Inflammatory macrophage treated with lipopolysaccharide for 1 hour (primary cell): ENCODE measurements at places on chromosomes 2 and 18.

- DNase-seq: no peak
These were observed 70.8 kb downstream of the KCNE4 start for GRCh38 chr2:223122781-223123180.

GRCh38 chr2:170965446-170966225 is 36.6 kb downstream of the GORASP2 start:
- no peak for DNase-seq

- no peak for DNase-seq
These were observed 81.0 kb upstream of the ACVR2A start for GRCh38 chr2:147763861-147764260.

DNA sequence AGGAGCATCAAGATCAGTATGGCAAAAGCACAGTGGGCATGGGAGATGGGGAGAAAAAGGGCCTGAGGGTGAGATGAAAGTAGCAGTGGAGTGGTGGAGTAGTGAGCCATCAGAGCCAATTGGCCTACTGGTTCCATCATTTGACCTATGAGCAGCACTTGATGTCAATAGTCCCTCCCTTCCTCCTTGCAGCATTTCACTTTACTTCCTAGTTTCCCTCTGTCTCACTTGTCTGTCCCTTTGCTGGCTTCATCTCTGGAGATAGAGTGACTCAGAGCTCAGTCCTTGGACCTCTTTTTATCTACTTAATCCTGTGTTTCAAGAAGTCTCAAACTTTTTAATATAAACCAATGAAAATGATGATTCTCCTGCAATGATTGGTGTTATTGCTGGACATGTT is 32.1 kb downstream of the FBXO48 start:
- peak; percentile 62 for DNase-seq

GRCh38 chr18:48098007-48098406 is 167.5 kb upstream of the SMAD2 start:
- no peak for DNase-seq

GRCh38 chr18:74590671-74591070 is 7.0 kb upstream of the ZNF407 start:
- peak; percentile 64 for DNase-seq

GRCh38 chr2:105180491-105180972 is 61.0 kb upstream of the GPR45 start:
- no peak for DNase-seq

DNA sequence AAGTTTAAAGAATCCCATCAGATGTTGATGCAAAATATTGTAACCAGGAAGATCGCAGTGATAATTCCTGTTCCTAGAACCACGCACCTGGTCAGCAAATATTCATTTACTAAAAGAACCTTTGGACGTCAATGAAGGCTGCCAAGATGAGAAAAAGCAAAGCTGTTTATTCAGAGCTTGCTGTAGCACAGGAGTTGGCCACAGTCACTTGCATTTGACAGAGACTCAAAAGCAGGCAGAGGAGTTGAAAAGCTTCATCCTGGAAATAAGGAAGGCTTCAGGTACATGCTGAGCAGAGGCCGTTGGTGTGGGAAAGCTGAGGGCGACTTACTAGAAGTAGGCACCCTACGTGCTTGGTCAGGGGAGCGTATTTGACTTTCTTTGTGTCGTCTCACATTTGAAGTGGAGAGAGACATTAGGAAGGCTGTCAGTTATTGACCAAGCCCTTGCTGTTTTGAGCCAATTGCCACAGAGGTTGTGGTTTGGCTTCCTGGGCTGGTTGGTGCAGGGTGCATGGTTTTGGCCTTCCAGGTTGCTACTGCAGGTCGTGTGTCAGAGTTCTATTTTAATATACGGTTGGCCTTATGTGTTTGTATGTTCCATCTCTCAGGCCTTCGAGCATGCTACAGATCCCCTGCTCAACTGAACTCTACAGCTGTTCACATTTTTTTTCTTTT is 289.6 kb downstream of the METTL4 start:
- DNase-seq: no peak

DNA sequence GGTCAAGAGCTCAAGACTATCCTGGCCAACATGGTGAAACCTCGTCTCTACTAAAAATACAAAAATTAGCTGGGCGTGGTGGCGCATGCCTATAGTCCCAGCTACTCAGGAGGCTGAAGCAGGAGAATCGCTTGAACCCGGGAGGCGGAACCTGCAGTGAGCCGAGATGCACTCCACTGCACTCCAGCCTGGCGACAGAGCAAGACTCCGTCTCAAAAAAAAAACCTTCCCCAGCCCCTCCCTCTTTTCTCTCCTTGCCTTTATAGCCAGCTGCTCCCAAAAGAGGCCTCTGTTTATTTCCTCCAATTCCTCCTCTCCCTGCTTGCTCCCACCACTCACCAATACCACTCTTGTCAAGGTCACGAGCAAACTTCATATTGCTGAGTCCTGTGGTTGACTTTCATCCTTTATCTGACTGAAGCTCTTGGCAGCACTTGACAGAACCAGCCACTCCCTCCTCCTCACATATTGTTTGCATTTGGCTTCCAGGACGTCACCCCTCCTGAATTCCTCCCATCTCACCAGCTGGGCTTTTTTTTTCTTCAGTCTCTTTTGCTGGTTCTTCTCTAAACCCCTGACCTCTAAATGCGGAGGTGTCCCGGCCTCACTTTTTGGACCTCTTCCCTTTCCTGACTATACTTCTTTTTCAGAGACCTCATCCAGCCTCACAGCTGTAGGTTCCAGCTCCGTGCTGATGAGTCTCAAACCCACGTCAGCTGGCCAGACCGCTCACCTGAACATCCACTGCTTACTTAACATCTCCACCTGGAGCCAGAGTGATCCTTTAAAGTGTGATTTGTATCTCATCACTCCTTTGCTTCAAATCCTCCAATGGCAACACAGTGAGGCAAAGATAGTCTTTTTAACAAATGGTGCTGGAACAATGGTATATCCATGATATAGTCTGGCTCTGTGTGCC is 84.6 kb upstream of the CAB39 start:
- DNase-seq: no peak

DNA sequence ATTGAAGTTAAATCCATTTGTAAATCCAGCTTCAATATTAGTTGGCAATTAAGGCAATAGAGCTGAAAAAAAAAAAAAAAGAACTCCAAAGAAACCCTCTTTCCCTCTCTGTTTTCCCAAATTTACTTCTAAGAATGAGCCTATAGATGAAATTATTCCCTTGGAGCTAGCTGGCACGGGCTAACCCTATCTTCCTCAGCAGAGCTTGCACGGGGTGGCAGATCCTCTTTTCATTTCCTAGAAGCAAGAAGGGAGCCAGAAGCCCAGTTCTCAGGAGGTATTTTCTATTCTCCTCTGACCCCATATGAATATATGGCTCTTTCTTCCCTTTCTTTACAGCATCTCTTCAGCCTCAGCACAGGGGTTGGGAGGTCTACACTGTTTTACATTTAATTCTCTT is 426.0 kb downstream of the TGIF1 start:
- peak; percentile 35 for DNase-seq

GRCh38 chr2:45452866-45453265 is 158.2 kb downstream of the SRBD1 start:
- no peak for DNase-seq

DNA sequence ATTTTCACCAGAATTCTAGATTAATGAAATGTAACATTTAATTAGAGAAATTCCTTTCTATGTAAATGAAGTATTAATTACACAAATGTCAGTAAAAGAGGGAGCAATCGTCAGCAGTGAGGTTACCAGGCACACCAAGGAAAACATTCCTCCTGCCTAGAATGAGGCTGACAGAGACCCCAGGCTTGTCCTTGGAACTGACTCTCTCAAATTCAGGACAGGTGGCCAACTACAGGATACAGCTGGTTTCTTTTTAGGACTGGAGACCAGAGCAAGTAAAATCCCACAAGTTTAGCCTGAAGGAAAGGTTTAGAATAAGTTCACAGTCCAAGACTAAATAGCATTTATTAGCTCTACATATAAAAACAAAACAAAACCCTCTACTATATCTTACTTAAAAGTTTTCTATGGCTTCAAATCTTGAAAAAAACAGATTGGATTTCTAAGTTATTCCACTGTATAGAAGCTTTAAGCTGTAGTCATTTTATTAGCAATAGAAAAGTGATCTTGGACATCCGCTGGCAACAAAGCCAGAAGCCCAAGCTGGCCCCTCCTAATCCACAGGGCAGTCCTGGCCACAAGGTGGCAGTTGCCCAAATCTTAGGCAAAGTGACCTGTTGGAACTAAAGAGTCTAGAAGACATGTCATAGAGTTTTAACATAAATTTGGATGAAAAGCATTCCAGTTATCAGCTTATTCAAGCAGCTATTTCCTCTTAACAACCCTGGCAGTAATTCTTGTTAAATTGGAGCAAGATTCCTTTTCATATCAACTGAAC is 81.0 kb downstream of the SP3 start:
- peak; percentile 68 for DNase-seq

DNA sequence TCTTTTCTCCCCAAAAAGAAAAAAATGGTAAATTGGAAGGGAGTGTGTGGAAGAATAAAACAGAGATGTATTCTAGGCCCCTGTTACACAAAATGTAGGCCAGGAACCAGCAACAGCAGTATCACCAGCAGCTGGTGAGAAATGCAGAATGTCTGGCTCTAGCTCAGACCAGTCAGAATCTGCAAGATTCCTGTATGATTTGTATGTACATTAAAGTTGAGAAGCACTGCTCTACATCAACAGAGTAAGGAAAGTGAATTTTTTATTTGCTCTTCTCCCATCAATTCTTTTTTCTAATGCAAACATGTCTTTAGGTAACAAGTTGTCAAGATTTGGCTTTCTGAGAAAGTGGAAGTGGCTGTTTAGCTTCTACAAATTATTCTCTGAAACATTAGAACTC is 235.4 kb upstream of the FANCL start:
- no peak for DNase-seq

DNA sequence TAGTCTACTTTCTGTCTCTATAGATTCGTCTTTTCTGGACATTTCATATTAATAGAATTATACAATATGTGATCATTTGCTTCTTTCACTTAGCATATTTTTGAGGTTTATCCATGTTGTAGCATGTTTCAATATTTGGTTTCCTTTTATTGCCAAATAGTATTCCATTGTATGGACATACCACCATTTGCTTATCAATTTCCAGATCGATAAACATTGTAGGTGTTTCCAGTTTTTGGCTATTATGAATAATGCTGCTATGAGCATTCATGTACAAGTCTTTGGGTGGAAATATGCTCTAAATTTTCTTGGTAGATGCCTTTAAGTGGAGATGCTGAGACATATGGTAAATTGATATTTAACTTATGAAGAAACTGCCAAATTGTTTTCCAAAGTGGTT is 114.1 kb downstream of the RND3 start:
- no peak for DNase-seq

DNA sequence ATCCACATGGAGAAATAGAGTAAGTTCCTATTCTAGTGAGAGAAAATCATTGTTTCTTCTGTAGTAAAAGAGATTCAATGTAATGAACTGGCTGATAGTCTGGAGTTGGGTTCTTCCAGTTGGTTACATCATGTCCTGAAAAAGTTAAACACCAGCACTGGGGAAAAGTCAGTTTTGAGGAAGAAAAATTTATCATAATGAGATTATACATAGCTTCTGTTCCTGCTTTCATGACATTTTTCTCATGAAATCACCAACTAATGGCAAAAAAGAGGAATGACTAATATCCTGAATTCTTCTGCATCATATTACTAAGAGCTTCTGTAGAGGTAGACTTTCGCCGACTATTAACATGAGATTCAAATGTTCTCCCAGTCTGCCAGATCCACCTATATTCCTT is 69.2 kb upstream of the SLC9A2 start:
- peak; percentile 28 for DNase-seq

DNA sequence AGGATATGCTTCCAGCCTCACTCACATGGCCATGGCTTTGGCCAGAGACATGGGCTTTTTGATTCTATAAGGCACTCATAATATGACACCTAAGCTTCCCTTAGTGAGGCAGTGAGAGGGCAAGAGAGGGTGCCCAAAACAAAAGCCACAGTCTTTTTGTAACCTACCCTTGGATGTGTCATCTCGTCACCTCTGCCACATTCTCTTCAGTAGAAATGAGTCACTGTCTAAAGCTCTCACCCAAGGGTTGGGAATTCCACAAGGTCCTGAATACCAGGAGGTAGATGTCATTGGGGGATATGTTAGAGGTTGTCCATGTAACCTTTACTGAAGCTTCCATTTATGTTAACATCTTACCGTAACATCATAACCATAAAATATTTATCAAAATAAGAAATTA is 108.4 kb downstream of the ALMS1 start:
- DNase-seq: no peak

- no peak for DNase-seq
These were observed 279.6 kb upstream of the CYP26B1 start for GRCh38 chr2:72427022-72427861.

DNA sequence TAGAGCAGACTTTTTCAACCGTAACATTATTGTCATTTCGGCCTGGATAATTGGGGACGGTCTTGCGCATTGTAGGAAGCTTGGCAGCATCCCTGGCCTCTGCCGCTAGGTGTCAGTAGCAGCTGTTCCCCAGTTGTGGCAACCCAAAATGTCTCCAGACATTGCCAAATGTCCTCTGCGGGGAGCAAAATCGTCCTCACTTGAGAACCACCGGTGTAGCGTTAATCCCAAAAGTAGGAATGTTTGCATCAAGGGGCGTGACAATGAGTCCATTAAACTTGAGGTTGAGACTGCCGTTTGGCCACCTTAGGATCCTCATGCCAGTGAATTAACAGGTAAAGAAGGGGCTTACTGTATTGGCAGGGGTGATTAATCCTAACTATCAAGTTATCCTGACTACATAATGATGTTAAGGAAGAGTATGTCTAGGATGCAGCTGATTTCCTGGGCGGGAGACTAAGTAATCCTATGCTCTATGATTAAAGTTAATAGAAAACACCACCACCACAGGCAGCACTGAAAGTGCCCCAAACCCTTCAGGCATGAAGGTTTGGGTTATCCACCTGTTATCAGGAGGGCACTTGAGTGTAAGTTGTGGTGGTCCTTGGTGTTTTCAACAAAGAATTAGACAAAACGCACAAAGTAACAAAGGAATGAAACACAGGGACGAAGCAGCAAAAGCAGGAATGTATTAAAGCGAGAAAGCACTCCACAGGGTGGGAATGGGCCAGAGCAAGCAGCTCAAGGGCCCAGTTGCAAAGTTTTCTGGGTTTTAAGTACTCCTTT is 4.9 kb upstream of the ZC3H8 start:
- peak; percentile 96 for DNase-seq

DNA sequence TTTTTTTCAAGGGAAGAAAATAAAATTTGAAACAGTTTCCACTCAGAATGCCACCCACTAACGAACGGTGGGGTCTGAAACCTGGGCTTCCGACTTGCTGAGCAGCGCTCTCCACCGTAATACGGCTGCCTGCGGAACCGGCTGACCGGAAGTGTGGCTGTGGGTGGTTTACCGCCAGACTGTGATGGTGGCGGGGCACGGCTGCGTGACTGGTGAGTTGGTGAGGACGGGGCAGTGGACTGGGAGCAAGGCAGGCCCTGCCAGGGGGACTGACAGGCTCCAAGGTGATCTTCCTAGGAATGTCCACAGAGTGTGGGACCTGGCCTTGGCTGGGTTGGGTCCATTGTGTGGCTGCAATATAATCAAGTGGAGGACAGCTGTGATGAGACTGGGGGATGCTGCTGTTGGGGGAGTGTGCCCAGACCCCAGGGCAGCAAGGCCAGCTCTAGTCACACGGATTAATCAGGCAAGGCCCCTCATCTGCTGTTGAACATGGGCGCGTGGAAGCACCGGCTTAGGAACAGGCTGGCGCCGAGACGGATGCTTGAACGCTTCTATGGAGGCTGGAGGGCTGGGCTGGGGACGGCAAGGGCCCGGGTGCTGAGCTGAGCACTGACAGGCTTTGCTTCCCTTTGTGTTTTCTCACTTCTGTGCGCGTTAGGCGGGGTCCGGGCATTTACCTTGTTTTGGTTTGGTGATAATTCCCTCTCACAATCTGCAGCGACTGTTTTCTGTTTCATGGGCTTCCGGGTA is 357.7 kb upstream of the SPRED2 start:
- DNase-seq: no peak
